Colonic mucosa (tissue), 4 donors: ENCODE measurements at places on chromosomes 7 and 10.
A peak's percentile ranks its signal among the peaks of the same experiment; 100 is the strongest.

GRCh38 chr10:93039721-93040120 is 20.9 kb upstream of the CYP26C1 start:
- no peak overlapping the region for H3K4me3 ChIP-seq
- H3K27ac ChIP-seq = no peak overlapping the region
- H3K36me3 ChIP-seq = no peaks in the 10 kb centered on the region
- H3K27me3 ChIP-seq = no peaks in the 10 kb centered on the region

DNA sequence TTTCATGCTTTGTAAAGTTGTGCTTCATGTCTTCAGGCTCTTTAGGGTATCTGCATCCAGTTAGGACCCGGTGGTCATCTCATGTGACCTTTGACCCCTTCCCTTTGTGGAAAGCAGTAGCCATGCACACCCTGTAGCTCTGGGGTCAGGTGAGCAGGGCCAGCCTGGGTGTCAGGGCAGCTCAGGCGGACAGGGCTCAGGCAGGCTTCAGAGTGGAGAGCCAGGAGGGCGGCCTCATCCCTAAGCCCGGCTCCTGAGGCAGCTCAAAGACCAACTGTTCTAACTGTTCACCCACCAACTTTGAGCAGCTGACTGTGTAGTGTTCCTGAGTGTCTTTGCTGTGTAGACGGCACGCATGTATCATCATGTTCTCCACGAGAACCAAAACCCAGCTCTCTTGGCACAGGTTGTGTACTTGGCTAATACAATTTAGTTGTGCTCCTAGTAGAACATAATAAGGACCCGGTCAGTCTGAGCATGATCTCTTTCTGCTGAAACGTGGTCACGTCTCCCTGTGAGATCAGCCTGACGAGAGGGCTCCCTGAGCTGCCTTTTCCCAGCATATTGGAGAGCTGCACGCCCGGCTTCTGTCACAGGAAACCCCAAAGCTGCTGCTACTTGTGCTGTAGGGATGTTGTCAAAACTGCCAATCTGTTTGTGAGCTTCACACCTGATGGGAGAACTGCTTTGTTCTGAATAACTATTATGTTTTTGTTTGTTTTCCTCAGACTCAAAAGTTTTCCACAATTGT is 30.0 kb downstream of the EEPD1 start:
- no peaks in the 10 kb centered on the region for H3K36me3 ChIP-seq
- H3K27ac ChIP-seq = no peak overlapping the region
- no peaks in the 10 kb centered on the region for H3K27me3 ChIP-seq
- no peaks in the 10 kb centered on the region for H3K4me1 ChIP-seq

DNA sequence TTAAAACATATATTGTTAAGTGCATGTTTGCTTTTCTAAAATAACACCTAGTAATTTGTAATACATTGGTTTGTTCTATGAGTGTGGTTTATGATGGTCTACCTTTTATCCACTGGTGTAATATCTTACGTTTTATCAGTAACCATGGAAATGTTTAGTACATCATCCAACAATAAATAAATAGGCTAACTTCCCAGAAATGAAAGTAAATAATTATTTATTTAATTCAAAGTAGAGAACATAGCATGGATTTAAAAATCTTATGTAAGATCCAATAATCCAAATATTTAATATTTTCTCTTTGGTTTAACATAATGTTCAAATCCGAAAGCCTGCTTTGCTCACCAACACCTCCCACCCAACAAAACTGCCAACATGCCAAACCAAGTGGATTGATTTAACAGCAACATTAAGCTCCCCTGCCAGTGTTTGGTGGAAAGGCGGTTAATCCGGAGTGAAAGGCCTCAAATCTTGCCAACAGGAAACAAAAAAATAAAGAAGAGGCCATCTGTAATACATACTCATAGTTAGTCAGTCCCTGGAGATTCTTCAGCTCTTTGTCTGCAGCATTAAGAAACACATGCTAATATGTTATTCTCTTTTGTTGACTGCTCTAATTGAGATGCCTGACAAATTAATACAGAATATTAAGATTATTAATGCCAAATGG is 897.8 kb downstream of the CNTNAP2 start:
- no peaks in the 10 kb centered on the region for H3K27me3 ChIP-seq
- H3K4me3 ChIP-seq = no peak overlapping the region
- H3K4me1 ChIP-seq = no peaks in the 10 kb centered on the region
- H3K36me3 ChIP-seq = no peaks in the 10 kb centered on the region

GRCh38 chr10:80405035-80405434 is 3.3 kb upstream of the PRXL2A start:
- H3K27me3 ChIP-seq = no peaks in the 10 kb centered on the region
- no peak for DNase-seq
- peaks cover 2% of the 10 kb centered on the region for H3K4me1 ChIP-seq
- H3K36me3 ChIP-seq = no peaks in the 10 kb centered on the region
- H3K27ac ChIP-seq = no peak overlapping the region

DNA sequence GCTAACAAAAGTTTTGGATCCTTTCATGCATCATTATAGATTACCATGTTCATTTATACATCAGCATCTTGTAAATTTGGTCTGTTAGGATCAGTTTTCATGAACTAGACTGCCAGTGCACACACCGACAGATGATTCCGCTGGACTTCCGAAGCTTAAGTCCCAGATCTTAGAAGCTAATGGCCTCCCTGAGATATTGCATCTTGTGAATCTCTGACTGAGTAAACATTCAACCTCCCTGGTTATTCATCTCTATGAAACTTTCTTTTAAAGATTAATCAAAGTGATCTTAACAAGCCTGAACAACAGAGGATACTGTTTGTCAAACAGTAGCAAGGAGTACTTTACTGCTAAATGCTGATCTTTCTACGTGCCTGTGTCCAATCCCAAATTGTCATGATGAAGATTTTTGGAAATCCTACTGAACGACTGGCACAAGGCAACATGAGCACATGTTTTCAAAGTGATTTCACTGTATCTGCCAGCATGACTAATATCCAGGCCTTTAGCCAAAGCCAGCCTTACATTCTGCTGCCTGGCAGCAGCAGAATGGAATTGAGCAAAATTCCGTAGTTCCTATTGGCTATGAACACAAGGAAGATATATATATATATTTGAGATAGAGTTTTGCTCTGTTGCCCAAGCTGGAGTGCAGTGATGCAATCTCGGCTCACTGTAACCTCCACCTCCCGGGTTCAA is 91.3 kb upstream of the ANK3 start:
- H3K4me1 ChIP-seq = no peaks in the 10 kb centered on the region
- no peaks in the 10 kb centered on the region for H3K27me3 ChIP-seq
- no peak for DNase-seq
- H3K4me3 ChIP-seq = no peak overlapping the region
- H3K36me3 ChIP-seq = no peaks in the 10 kb centered on the region

GRCh38 chr10:19651549-19651948 is 164.7 kb upstream of the PLXDC2 start:
- DNase-seq = no peak
- H3K36me3 ChIP-seq = no peaks in the 10 kb centered on the region
- no peaks in the 10 kb centered on the region for H3K4me1 ChIP-seq

DNA sequence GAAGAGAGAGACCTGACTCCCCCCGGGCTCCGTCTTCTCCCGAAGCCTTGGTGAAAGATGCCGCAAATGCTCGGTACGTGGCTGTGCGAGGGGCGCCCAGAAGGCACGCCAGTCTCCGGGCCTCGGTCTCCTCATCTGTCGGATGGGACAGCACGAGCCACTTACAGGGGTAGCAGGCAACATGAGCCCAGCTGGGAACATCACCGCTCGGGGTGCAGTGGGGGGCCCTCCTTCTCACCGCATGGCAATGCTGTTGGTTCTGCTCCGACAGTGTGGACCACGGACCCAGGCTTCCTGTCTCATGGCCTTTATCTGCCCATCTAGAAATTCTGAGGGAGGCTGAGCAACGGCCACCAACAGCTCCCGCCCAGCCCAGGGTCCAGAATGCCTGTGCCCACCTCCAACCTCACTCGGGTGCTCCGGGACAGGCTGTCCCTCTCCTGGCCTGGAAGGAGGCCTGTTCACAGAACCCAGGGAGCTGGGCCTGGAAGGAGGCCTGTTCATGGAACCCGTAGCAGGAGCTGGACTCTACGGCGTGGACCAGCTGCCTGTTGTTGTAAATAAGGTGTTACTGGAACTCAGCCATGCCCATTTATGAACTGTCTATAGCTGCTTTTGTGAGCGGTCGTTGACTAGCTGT is 15.8 kb downstream of the ADAP1 start:
- DNase-seq = no peak
- H3K4me1 ChIP-seq = no peaks in the 10 kb centered on the region
- no peaks in the 10 kb centered on the region for H3K27me3 ChIP-seq
- H3K4me3 ChIP-seq = no peak overlapping the region

GRCh38 chr7:47303014-47303694 is 278.8 kb downstream of the TNS3 start:
- DNase-seq = peak; percentile 13
- no peaks in the 10 kb centered on the region for H3K27me3 ChIP-seq
- no peaks in the 10 kb centered on the region for H3K4me1 ChIP-seq
- H3K27ac ChIP-seq = no peak overlapping the region
- H3K36me3 ChIP-seq = no peaks in the 10 kb centered on the region
- no peak overlapping the region for H3K4me3 ChIP-seq

DNA sequence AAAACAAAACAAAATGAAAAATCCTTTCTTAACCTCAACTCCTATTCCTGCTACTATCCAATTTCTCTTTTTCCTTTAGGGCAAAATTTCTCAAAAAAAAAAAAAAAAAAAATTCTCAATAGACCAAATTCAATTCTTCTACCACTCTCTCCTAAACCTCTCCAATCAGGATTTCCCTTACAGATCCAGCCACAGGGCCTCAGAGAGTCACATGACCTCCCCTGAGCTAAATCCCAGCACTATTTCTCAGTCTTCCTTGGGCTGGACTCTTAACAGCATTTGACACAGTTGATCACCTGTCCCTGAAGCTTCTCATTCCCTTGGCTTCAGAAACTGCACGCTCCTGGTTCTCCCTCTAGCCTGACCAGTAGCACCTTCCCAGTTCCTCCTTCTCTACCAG is 4.9 kb downstream of the ZNF12 start:
- peaks cover 5% of the 10 kb centered on the region for H3K4me1 ChIP-seq
- no peak overlapping the region for H3K4me3 ChIP-seq
- DNase-seq = no peak
- H3K27me3 ChIP-seq = no peaks in the 10 kb centered on the region
- peaks cover 23% of the 10 kb centered on the region for H3K36me3 ChIP-seq
- H3K27ac ChIP-seq = no peak overlapping the region

DNA sequence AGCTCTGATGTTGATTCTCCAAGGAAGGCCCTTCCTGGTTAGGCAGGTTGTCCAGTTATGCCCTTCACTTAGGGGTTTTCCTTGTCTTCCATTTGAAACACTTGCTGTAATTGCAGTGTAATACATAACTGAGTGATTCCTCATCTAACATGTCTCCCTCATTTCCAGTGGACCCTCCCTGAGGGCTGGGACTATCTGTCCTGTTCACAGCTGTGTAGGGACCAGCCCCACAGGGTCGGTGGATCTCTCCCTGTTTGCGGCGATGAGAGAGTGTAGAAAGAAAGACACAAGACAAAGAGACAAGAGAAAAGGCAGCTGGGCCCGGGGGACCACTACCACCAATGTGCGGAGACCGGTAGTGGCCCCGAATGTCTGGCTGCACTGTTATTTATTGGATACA is 135.9 kb upstream of the EEPD1 start:
- H3K36me3 ChIP-seq = no peaks in the 10 kb centered on the region
- no peaks in the 10 kb centered on the region for H3K4me1 ChIP-seq
- no peak overlapping the region for H3K27ac ChIP-seq

DNA sequence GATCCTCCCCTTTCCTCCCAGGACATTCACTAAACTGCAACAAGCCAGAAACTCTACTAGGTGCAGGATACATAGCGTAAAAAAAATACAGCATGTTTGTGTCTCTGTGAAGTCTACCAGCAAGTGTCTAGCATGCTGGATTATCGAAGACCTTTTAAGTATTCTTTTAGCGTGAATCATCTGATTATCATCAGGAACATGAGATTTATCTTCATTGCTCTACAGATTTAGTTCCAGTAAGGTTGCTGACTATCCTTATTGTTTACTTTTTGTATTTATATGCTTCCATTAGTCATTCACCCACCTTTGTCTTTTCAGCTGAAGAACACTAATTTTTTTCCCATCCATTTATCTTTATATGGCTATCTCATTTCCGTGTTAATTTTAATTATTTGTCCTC is 62.8 kb downstream of the PDZD8 start:
- H3K36me3 ChIP-seq = no peaks in the 10 kb centered on the region
- H3K27me3 ChIP-seq = no peaks in the 10 kb centered on the region
- H3K27ac ChIP-seq = no peak overlapping the region
- no peak overlapping the region for H3K4me3 ChIP-seq
- H3K4me1 ChIP-seq = no peaks in the 10 kb centered on the region
- DNase-seq = no peak

GRCh38 chr7:138158739-138159528 is 82.7 kb downstream of the AKR1D1 start:
- DNase-seq = no peak
- H3K27ac ChIP-seq = no peak overlapping the region
- no peaks in the 10 kb centered on the region for H3K36me3 ChIP-seq
- no peaks in the 10 kb centered on the region for H3K27me3 ChIP-seq

GRCh38 chr10:17872191-17873091 is 63.3 kb downstream of the MRC1 start:
- no peaks in the 10 kb centered on the region for H3K4me1 ChIP-seq
- no peaks in the 10 kb centered on the region for H3K27me3 ChIP-seq
- DNase-seq = peak; percentile 22
- no peak overlapping the region for H3K4me3 ChIP-seq
- no peaks in the 10 kb centered on the region for H3K36me3 ChIP-seq
- no peak overlapping the region for H3K27ac ChIP-seq

GRCh38 chr10:96339956-96340904 is 18.6 kb downstream of the OPALIN start:
- H3K27ac ChIP-seq = no peak overlapping the region
- H3K27me3 ChIP-seq = no peaks in the 10 kb centered on the region
- DNase-seq = peak; percentile 62
- H3K4me1 ChIP-seq = no peaks in the 10 kb centered on the region

DNA sequence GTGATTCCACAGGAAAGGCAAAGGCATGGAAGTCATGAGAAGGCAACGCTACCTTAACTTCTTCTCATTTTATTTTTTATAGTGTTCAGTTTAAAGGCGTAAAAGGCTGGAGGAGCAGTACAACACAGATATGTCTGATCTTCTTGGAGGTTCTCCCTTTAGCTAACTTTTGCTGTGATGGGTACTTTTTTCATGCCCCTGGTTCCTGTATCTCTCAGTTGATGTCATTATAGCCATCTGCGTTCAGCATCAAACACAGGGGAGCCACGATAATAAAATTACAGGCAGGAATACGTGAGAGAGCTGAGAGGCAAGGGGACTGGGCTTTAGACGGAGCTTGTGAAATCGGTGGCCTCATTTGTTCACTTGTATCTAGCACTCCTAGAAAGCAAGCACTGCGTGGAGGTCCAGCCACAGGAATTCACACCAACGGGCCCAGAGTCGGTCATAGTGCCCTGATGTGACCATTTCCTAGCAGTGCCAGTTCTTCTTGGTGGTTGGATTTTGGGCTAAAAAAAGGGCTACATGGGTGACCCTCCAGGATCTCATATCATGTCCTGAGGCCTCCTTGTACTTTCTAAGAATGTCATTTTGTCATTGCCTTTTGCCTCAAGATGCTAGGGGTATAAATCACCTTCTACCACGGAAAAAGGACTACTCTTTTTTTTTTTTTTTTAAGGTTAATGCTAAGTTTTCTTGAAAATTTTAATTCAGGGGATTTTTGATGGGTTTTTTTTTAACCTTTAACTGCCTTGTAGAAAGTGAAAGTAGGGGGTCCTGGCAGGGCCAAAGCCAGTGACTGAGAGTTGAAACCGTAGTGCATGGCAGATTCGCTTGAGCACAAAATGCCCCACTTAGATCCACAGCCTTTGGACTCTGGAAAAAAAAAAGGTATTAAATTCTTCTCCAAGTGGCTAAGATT is 191.5 kb downstream of the CELF2 start:
- no peak overlapping the region for H3K4me3 ChIP-seq
- H3K27ac ChIP-seq = no peak overlapping the region
- H3K27me3 ChIP-seq = no peaks in the 10 kb centered on the region
- no peak for DNase-seq
